ENCODE measurements at places on chromosomes 2 and 18.

GRCh38 chr2:168801961-168802858 is at the start of gene NOSTRIN:
Gene NOSTRIN, plus strand, starts transcription at chr2:168802637. Its CDS starts 10 bp downstream, at chr2:168802647.
- DNase-seq, result no peak

GRCh38 chr2:40218679-40219078 is 233.2 kb downstream of the SLC8A1 start:
- DNase-seq, result no peak

DNA sequence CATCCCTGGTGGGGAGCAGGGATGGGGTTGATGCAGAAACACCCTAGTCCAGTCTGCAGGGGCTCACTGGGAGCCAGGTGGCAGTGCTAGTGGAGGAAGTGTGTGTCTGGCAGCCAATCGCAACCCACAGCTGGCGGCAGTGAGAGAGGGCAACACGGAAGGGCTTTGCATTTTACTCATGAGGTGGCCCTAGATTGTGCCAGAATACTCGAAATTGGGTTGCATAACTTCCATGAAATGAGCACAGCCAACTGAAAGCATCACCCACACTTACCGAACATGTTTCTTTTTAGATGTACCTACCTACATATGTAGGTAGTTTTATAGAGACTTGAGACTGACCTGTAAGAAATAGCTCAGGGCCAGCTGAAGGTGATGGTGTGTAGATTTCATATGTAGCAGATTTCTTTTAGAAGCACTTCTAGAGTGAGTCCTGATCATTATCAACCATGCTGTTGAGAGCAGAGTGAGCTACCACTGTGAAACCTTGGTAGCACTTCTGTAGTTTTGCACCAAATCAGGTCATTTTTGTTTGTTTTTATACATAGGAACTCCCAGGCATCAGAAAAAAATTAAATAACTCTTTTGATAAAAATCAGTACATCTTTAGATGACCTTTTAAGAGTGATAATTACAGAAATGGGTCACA is 13.0 kb downstream of the IL18R1 start:
- no peak for DNase-seq

- DNase-seq, result no peak
These were observed 61.4 kb downstream of the NDUFA10 start for GRCh38 chr2:239963646-239964205.

GRCh38 chr2:37125416-37125815 is 31.4 kb downstream of the EIF2AK2 start:
- DNase-seq, result no peak

DNA sequence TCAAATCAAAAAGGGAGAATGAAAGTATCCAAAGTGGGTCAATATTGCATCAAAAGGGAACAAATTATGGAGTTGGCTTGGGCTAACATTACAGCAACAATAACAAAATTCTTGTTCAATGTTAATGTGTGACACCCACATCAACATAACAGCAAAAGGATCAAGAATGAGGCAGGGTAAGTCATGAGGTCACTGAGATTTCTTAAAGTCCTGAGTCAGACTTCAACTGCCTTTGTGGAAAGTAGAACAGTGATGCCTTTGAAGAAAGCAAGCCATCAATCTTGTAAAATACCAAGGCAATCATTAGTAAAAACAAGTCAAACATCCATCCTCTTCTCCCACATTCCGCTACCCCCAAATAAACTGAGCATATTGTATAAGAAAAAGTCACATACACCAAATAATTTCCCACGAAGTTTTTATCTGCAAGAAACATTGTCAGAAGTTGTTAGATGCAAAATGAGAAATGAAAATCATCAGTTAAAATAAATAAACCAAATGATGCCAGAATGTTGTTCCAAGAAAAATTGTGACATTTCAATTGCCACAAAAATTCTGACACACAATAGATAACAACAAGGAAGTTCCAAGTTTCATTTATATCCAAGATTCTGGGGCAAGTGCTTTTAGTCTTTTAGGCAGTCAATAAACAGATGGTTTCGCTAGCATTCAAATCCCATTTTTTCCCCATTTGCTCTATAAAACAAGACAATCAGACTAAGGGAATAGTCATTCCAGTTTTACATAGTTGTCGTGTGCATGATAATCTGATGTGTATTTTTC is 216.1 kb upstream of the SETBP1 start:
- DNase-seq, result no peak

DNA sequence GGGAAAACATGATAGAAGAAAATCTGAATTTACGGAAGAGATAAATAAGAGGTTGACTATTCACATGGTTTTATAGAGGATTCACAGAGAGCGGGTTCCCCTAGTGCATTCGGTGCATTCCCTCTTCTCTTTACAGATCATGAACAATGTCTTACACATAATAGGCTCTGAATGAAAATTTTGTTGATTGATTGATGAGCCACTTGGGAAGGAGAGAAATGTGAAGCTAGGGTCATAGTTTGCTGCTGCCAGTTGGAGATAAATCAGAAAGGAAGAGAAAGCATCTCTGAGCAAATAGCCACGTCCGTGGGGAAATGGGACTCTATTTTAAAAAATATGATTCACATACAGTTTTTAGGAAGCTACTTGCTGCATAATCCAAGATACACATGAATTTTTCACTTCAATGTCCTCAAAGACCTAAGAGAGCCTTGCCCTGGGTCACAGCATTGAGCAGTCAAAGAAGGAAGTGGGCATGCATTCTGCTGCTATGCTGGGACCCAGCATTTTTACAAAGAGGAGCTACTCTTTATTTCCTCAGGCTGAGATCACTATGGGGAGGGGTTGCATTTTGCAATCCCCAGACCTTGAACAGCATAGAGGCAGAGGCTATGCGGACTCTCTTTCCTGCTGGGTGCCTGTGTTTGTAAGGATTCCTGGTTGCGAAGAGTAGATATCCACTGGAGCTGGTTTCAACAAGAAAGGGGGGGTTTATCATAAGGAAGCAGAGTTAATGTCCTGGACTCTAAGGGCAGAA is 395.3 kb downstream of the TSN start:
- no peak for DNase-seq

- DNase-seq, result no peak
These were observed 2.0 kb downstream of the IL1A start for GRCh38 chr2:112782234-112782799.

DNA sequence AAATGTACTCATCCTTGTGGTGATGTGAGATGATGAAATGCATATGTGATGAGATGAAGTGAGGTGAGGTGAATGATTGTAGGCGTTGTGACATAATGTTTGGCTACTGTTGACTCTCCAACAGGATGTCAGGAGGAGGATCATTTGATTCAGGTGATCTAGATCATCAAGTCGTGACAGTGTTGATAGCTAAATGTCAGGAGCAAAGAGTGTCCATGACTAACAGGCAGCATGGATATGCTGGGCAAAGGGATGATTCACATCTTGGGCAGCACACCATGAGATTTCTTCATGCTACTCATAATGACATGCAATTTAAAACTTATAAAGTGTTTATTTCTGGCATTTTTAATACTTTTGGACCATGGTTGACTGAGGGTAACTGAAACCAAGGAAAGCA is 40.2 kb upstream of the UBXN4 start:
- DNase-seq, result no peak

- DNase-seq, result no peak
These were observed 156.4 kb downstream of the AQP4 start for GRCh38 chr18:26708806-26709716.

DNA sequence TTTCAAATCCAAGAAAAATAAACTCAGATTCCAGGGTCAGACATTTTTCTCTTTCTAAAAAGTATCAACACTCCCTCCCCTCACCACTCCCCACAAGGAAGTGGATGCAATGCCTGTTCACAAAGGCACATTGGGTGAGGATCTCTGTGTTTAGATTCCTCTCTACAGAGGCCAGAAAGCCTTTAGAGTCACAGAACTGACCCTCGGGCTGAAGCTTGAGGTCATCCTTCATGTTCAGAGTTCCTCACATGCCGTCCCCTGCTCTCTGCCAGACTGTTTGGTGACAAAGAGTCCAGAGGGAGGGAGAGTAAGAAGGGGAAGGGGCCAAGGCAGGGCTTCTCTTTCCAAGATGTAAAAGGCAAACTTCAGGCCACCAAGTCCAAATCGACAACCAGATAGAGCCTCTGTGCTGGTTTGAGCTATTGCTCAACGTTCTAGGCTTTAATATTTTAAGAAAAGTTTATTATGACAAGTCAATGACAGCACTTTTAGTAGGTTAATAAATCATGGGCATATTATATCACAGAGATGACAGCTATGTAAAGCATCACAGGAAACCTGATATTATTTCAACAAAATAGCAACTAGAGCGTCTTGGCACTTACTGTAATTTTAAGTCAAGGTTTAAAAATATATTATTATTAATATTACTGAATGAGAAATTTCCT is 269.4 kb downstream of the ETAA1 start:
- DNase-seq, result no peak

DNA sequence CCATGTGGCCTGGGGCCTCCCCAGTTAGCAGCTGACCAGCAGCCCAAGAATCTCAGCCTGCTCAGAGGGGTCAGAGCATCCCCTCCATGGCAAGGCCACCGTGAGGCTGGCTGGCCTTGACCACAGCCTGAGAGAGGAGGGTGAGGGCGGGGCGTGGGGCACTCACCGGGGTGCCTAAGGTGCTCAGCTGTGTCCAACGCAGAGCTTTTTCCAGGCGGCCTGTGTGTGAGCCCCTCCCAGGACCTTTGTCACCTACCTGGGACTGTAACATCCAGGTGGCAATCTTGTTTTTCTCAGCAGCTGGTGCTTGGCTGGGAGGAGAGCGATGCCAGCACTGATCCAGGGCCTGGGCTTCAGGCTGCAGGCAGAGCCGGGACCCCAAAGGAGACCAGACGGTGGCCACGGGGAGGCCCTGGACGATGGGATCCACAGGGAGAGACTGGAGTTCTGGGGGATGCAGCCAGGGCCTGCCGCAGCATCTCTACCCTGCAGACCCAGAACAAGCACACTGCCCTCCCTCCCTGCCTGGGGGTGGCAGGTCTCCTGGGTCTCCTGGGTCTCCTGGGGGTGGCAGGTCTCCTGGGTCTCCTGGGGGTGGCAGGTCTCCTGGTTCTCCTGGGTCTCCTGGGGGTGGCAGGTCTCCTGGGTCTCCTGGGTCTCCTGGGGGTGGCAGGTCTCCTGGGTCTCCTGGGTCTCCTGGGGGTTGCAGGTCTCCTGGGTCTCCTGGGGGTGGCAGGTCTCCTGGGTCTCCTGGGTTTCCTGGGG is 12.3 kb downstream of the SNED1 start:
- no peak for DNase-seq

GRCh38 chr2:24521975-24522639 is 31.1 kb downstream of the NCOA1 start:
- no peak for DNase-seq

DNA sequence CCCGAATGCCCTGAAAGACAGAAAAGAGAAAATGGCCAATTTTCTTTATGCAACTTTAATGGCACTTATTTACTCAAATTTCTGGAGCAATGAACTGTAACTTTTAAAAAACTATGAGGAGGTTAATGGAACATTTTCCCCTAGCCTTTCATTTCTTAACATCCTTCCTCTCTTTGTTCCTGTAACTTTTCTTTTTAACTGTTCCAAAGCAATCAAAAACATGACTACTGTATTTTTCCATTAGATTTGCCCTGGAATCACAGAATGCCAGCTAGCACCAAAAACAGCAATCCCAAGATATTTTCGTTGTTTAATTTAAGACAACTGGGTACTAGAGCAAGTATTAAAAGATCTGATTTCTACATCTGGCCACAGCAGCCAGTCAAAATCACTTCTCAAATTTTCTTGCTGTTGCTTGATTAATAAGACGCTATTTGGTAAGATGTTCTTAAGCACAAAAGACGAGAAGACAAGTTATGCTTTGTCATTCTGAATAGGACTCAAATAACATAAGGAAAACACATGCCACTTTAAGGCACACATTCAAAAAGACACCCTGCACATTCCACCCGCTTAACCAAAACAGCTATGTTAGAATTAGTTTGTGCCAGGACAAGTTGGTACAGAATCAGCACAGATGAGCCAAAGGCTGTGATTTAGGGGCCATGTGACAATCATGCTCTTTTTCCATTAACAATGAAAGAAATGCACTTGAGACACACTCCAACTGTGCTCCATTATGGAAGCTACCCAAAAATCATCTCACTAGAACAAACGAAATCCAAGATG is 3.6 kb downstream of the STARD7 start:
- DNase-seq, result no peak

DNA sequence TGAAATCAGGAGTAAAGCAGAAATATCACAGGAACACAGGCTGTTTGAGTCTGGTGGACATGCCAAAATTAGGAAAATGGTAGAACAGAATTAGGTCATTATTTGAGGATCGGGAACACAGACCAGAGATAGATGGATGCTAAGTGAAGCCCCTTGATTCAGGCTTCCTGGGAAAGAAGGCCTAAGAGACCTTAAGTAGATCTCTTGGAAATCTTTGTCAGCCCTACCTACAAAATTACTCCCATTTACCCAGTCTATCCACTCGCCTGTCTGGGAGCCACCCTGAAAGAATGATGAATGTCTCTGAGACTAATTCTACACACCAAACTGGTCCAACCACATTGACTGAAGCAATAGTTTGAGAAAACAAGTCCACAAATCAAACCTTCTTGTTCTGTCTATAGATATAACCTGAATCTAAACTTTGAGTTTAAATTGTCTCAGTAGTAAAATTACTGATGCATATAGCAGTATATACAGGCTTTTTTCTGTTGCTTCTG is 36.6 kb upstream of the TANK start:
- DNase-seq, result no peak

GRCh38 chr2:74577448-74577847 is 22.9 kb downstream of the DOK1 start:
- no peak for DNase-seq

- no peak for DNase-seq
These were observed 73.8 kb downstream of the TMEM18 start for GRCh38 chr2:603427-603826.

DNA sequence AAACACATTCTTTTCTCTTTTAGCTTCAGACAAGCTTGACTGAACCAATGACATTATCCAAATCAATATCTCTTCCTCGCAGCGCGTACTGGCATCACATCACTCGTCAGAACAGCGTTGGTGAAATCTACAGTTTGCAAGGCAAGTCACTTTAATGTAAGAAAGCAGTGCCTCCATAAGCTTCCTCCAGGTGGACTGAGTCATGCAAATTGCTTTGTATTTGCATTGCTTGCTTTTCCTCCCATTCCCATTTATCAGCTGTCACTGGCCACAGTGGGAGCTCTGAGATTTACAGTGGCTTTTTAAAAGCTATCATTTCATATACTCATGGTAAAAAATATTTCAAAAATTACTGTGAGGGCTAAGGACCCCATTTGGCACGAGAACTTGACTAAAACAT is 189.9 kb downstream of the CD226 start:
- no peak for DNase-seq
